ENCODE measurements at places on chromosomes 4 and X. TPM values are rescaled to one million over a fixed set of nuclear protein-coding genes. Genes with fewer than 3 reads are reported as not detected.

GRCh38 chr4:13316354-13316753 lies 167.8 kb downstream of the RAB28 start:
- no peak overlapping the region for H3K27ac ChIP-seq
- no peak for DNase-seq
- no peaks in the 10 kb centered on the region for H3K27me3 ChIP-seq
- H3K4me3 ChIP-seq = no peak overlapping the region

DNA sequence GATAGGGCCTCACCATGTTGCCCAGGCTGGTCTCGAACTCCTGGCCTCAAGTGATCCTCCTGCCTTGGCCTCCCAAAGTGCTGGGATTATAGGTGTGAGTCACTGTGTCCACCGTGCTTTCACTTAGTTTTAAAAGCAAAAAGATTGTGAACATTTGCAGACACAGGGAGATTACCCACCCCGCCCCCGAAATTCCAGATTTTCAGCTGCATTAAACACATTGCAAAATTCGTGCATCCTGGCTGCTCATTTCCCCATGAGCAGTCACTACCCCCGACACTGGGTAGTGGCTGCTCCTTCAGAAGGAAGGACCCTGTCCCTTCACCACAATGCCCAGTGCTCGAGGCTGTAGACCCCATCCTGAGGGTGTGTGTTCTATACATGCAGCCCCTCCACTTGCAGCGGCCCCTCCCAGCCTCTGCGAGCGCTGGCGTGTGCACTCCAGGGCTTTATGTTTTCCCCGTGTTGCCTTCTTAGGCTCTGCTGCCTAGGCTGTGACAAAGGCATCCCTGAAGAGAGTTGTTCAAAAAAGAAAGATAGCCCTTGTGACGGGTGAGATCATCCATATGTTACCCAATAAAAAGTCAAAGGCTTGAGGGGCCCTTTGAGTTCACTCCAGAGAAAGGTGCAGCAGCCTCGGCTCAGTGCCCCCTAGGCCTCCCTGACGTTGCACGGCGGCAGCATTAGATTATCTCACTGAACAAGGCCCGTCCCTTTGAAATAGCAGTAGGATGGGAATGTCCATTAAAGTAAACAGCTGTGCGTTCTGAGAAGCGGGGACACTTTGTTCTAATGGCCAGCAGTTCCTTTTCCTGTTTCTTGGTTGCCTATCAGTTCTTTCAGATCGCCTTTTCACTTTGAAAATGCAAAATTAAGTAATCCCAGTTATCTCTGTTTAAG lies 71.6 kb downstream of the SHROOM2 start:
- peaks cover 3% of the 10 kb centered on the region for H3K4me1 ChIP-seq
- no peaks in the 10 kb centered on the region for H3K36me3 ChIP-seq
- no peak overlapping the region for H3K4me3 ChIP-seq
- no peaks in the 10 kb centered on the region for H3K27me3 ChIP-seq
- H3K27ac ChIP-seq = no peak overlapping the region

DNA sequence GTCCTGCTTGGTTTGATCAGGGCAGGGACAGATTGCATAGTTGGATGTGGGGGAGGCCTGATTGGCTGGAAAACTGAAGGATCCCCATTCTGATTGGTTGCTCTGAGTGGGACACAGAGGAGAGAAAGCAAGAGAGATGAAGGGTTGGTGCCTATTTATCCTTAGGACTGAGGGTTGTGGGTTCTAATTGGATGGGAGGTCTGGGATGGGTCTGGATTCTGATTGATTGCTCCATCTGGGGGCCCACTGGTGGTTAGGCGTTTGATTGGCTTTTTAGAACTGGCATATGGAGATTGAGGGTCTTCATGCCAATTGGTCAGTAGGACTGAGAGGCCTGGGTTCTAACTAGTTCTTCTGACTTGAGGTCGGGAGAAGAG lies 644 bp upstream of the EBP start:
- H3K4me1 ChIP-seq = peaks cover 6% of the 10 kb centered on the region
- H3K4me3 ChIP-seq = peak overlapping the region; percentile 94
- H3K36me3 ChIP-seq = peaks cover 12% of the 10 kb centered on the region
- H3K27ac ChIP-seq = no peak overlapping the region

CTAG1A gene
- total RNA-seq = not detected

- no peak overlapping the region for H3K4me3 ChIP-seq
- no peaks in the 10 kb centered on the region for H3K36me3 ChIP-seq
- no peaks in the 10 kb centered on the region for H3K27me3 ChIP-seq
Measured at GRCh38 chr4:58961925-58962324, 1851.7 kb upstream of the IGFBP7 start.

DNA sequence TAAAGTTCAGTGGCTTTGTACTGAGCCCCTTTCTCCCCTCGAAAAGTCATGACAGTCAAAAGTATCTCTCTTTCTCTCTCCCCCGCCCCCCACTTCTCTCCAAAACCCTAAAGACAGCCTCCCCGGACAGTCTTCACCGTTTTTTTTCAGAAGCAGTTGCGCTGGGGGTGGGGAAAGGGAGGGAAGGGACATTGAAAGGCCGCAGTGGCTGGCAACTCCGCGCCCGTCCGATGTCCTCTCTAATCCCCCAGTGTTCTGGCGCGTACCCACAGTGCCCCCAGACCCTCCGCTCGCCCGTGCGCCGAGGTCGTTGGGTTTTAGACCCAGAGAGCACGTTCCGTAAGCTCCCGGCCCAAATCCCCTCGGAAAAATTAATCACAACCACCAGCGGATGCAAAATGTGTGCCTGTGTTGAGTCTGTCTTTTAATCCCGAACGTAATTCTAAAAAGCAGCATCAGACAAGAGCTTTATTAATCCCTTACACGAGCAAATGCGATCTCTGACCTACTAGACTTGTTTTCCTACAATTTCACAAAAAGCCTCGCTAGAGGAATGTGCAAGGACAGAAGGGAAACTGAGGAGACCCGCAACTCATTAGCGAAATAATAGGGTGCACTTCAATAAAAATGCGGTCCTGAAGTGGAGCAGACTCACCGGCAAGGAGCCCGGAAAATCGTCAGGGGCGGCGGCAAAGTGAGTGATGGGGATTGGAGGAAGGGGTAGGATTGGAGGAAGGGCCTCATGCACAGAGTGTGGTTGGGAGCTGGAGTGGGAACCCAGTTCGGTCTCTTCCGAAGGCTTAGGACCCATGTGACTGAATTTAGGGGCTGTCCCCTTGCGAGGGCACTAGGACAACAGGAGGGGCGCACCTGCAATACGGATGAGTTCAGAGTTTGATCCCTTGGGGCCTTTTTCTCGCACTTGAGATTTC lies 12.2 kb upstream of the PRDM8 start:
- H3K27me3 ChIP-seq = no peaks in the 10 kb centered on the region
- H3K36me3 ChIP-seq = no peaks in the 10 kb centered on the region
- H3K4me1 ChIP-seq = peaks cover 19% of the 10 kb centered on the region
- peak overlapping the region; percentile 56 for H3K27ac ChIP-seq

GRCh38 chrX:31894152-31894551 lies 822.3 kb upstream of the FTHL17 start:
- no peaks in the 10 kb centered on the region for H3K27me3 ChIP-seq
- DNase-seq = no peak
- H3K4me3 ChIP-seq = no peak overlapping the region
- H3K36me3 ChIP-seq = no peaks in the 10 kb centered on the region

- DNase-seq = no peak
- no peak overlapping the region for H3K27ac ChIP-seq
- peaks cover 14% of the 10 kb centered on the region for H3K27me3 ChIP-seq
Measured at GRCh38 chr4:8880851-8881250, 9.2 kb upstream of the HMX1 start.

- no peaks in the 10 kb centered on the region for H3K4me1 ChIP-seq
- H3K4me3 ChIP-seq = no peak overlapping the region
- no peak for DNase-seq
- H3K36me3 ChIP-seq = no peaks in the 10 kb centered on the region
- H3K27ac ChIP-seq = no peak overlapping the region
- no peaks in the 10 kb centered on the region for H3K27me3 ChIP-seq
Measured at GRCh38 chrX:50483283-50483682, 12.7 kb upstream of the DGKK start.

AADAT gene
- total RNA-seq = 2.7 TPM
